GM04504 (cell line): ENCODE measurements at places on chromosomes 2 and 18.

GRCh38 chr18:38406607-38407006 is 841.0 kb upstream of the CELF4 start:
- no peak for DNase-seq

DNA sequence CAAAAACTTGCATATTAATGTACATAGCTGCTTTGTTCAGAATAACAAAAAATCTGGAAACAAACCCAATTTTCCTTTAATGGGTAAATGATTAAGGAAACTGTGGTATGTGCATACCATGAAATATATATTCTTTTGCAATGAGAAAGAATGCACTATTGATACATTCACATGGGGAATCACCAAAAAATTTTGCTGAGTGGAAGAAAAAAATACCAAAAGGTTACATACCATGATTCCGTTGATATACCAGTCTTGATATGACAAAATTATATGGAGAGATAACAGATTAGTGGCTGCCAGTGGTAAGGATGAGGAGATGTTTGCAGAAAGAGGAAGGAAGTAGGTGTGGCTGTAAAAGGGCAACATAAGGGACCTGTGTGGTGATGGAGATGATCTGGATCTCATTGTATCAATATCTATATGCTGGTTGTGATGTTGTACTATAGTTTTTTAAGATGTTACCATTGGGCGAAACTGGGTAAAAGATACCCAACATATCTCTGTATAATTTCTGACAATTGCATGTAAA is 54.6 kb upstream of the BCL2L11 start:
- no peak for DNase-seq

GRCh38 chr18:1438458-1438910 is 533.8 kb downstream of the ADCYAP1 start:
- no peak for DNase-seq

- DNase-seq, result no peak
Measured at GRCh38 chr18:5058768-5059695, 138.0 kb downstream of the AKAIN1 start.
